ENCODE measurements at places on chromosomes 4 and X. TPM values are rescaled to one million over a fixed set of nuclear protein-coding genes. Genes with fewer than 3 reads are reported as not detected.
A peak's percentile ranks its signal among the peaks of the same experiment; 100 is the strongest.

- no peaks in the 10 kb centered on the region for H3K27me3 ChIP-seq
- no peaks in the 10 kb centered on the region for H3K36me3 ChIP-seq
- no peak overlapping the region for H3K27ac ChIP-seq
- DNase-seq, result no peak
- H3K4me3 ChIP-seq, result no peak overlapping the region
These were observed 1124.1 kb downstream of the ADGRL3 start for GRCh38 chr4:62324215-62324614.

- DNase-seq, result peak; percentile 78
- H3K27me3 ChIP-seq, result peaks cover 48% of the 10 kb centered on the region
- H3K27ac ChIP-seq, result peak overlapping the region; percentile 42
- peak overlapping the region; percentile 67 for H3K4me3 ChIP-seq
These were observed 4.9 kb downstream of the PRDM8 start for GRCh38 chr4:80202190-80202711.

GRCh38 chr4:153799694-153800074, 10.8 kb upstream of the SFRP2 start:
- no peaks in the 10 kb centered on the region for H3K36me3 ChIP-seq
- DNase-seq, result no peak
- H3K27ac ChIP-seq, result no peak overlapping the region
- no peak overlapping the region for H3K4me3 ChIP-seq
- peaks cover 2% of the 10 kb centered on the region for H3K4me1 ChIP-seq
- peaks cover 37% of the 10 kb centered on the region for H3K27me3 ChIP-seq

DNA sequence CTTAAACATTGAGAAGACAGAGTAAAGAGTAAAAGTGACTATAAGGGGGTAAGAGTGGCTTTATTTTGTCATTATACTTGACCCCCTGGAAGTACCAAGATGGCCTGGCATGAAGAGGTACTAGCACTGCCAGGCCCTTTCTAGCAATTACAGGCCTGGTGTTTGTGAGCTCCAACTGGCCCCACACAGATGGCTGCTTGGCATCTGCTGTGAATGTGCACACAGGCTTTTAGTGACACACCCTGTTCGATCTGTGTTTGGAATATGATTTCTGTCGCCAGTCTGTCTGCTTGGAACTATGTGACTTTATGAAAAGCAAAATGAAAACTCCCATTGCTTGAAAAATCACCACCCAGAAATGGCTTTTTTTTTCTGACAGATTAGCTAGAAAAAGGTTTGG, 123.3 kb downstream of the CLCN4 start:
- H3K4me3 ChIP-seq, result no peak overlapping the region
- no peaks in the 10 kb centered on the region for H3K36me3 ChIP-seq
- H3K27me3 ChIP-seq, result no peaks in the 10 kb centered on the region
- H3K27ac ChIP-seq, result no peak overlapping the region
- no peak for DNase-seq

GRCh38 chrX:81241753-81242152, 39.9 kb downstream of the SH3BGRL start:
- no peak overlapping the region for H3K4me3 ChIP-seq
- H3K27me3 ChIP-seq, result no peaks in the 10 kb centered on the region
- peaks cover 39% of the 10 kb centered on the region for H3K36me3 ChIP-seq
- H3K27ac ChIP-seq, result no peak overlapping the region
- H3K4me1 ChIP-seq, result peaks cover 5% of the 10 kb centered on the region

GRCh38 chrX:75273483-75273882, 402 bp upstream of the UPRT start:
- H3K27ac ChIP-seq, result peak overlapping the region; percentile 93
- H3K4me3 ChIP-seq, result peak overlapping the region; percentile 95
- peaks cover 23% of the 10 kb centered on the region for H3K36me3 ChIP-seq
- no peak for DNase-seq
- H3K27me3 ChIP-seq, result no peaks in the 10 kb centered on the region

DNA sequence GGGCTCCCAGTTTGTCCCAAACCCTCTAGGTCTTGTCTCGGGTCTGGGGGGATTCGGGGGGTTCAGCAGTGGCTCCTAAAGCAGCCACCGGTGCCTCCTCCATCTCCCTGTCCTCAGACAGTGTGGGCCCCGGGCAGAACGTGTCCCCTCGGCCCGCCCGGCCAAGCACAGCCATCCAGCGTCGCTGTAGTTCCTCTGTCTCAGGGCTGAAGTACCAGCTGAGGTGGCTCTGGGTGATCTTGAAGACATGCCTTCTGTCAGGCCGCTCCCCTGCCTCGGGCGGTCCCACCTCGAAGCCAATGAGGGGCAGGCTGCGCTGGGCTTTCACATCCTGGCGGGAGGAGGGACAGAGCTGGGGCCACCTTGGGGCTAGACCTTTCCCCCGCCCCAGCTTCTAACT, 5.9 kb downstream of the TSR2 start:
- no peak for DNase-seq
- H3K4me1 ChIP-seq, result peaks cover 20% of the 10 kb centered on the region
- no peak overlapping the region for H3K27ac ChIP-seq
- H3K27me3 ChIP-seq, result no peaks in the 10 kb centered on the region

GRCh38 chr4:182904211-182904761, 12.9 kb downstream of the DCTD start:
- no peaks in the 10 kb centered on the region for H3K27me3 ChIP-seq
- H3K36me3 ChIP-seq, result peaks cover 47% of the 10 kb centered on the region
- no peak for DNase-seq
- no peak overlapping the region for H3K27ac ChIP-seq
- H3K4me1 ChIP-seq, result peaks cover 1% of the 10 kb centered on the region
- H3K4me3 ChIP-seq, result no peak overlapping the region

DNA sequence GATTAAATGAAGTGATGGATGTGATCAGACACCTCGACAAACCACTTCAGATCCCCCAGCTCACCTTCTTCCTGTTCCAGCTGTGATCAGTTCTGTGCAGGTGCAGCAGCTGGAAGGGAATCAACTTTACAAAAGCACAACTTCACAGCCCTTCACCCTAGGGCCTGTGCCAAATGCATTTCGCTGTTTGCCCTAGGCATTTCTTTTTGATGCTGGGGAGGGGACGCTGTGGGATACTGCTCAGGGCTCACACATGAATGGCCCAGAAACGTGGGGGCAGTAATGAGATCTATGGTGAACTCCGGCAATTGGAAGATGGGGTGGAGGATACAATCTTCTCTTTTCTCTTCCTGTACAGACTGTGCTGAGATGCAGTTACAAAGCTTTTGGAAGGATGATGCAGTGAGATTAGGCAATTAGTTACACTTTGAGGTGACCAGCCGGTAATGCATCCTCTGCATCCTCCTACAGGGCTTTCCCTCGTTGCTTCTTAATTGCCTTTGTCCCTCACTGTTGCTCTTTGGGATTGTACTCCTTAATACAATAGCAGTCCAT, 215.1 kb upstream of the PITX2 start:
- H3K27ac ChIP-seq, result no peak overlapping the region
- H3K36me3 ChIP-seq, result no peaks in the 10 kb centered on the region
- no peaks in the 10 kb centered on the region for H3K27me3 ChIP-seq
- H3K4me3 ChIP-seq, result no peak overlapping the region
- no peak for DNase-seq

GRCh38 chr4:184237612-184238011, 19.9 kb upstream of the ENPP6 start:
- peak; percentile 57 for DNase-seq
- H3K4me1 ChIP-seq, result peaks cover 33% of the 10 kb centered on the region
- H3K27ac ChIP-seq, result peak overlapping the region; percentile 94
- H3K4me3 ChIP-seq, result peak overlapping the region; percentile 51
- H3K27me3 ChIP-seq, result no peaks in the 10 kb centered on the region
- peaks cover 6% of the 10 kb centered on the region for H3K36me3 ChIP-seq

GRCh38 chr4:144353292-144353691, 212.8 kb upstream of the GYPA start:
- no peak overlapping the region for H3K4me3 ChIP-seq
- DNase-seq, result no peak
- no peak overlapping the region for H3K27ac ChIP-seq
- no peaks in the 10 kb centered on the region for H3K4me1 ChIP-seq
- peaks cover 37% of the 10 kb centered on the region for H3K27me3 ChIP-seq

- H3K27ac ChIP-seq, result no peak overlapping the region
- no peaks in the 10 kb centered on the region for H3K36me3 ChIP-seq
- H3K27me3 ChIP-seq, result no peaks in the 10 kb centered on the region
- no peaks in the 10 kb centered on the region for H3K4me1 ChIP-seq
These were observed 25.2 kb upstream of the GK start for GRCh38 chrX:30627818-30628652.

DNA sequence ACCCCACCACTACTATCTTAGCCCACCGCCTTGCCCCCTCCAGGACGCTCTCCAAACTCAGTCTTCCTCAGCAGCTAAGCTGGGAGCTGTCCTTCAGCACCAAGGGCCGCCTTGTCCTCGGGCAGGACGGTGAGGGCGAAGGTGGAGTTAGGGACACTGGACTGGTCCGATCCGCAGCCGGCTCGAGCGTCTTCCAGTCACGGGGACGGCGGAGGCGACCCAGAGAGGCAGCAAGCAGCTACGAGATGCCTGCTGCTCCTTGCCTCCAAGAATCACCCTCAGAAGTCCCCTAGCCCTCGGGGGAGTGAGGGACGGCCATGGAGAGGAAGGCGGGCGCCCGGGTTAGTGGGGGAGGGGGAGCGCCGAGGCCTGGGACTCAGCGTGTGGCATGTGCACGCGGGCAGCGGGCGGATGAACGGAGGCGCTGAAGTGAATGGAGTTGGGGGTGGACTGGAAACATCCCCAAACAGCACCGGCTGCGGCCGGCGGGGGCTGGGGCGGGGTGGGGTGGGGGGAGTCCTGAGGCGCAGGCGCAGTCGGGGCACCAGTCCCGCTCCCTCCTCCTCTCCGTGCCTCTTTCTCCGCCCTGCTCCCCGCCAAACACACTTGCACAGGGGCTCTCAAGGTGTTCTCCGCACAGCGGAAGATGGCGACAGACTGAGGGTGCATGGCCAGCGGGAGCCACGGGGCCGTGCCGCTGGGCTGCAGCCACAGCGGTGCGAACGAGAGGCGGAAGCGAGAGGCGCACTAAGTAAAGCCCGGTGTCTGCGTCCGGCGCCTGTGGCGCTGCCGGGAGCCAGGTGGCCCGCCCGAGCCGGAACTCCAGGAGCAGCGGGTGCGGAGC, at the start of gene NALF2:
Gene NALF2 (plus strand): TSS at position 545 of the 844 bp plus-strand sequence. CDS start 957 bp downstream, outside the sequence.
- peak; percentile 37 for DNase-seq
- H3K36me3 ChIP-seq, result no peaks in the 10 kb centered on the region
- no peak within 1 kb of the TSS for H3K27ac ChIP-seq

DNA sequence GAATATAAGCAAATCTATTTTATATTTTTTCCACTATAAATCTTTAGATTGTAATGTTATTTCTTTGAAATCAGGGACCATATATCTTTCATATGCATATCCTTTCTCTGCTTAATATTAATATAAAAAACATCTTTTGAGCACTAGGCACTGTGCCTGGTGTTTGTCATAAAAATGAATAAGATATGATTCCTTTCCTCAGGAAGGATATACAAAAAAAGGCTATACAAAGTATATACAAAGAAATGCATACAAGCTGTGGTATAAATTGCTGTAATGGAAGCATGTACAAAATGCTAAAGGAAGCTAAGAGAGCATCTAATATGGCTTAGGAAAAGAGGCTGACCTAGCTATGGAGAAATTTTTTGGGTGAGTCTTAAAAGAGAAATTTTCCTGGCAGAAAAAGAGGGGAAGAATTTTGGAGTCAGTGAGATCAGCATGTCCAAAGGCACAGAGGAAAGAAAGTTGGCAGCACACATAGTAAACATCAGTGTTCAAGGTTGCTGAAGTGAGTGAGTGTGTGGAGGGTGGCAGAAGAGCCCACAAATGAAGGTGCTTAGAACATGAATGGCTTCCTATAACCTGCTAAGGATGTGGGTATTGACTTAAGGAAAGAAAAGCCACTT, 500.0 kb downstream of the SPRY1 start:
- H3K4me1 ChIP-seq, result no peaks in the 10 kb centered on the region
- H3K27me3 ChIP-seq, result peaks cover 4% of the 10 kb centered on the region
- no peak for DNase-seq
- no peak overlapping the region for H3K4me3 ChIP-seq
- no peaks in the 10 kb centered on the region for H3K36me3 ChIP-seq

- H3K36me3 ChIP-seq, result no peaks in the 10 kb centered on the region
- H3K4me3 ChIP-seq, result no peak overlapping the region
- no peaks in the 10 kb centered on the region for H3K4me1 ChIP-seq
- H3K27me3 ChIP-seq, result peaks cover 24% of the 10 kb centered on the region
These were observed 8.7 kb upstream of the PPP3CA start for GRCh38 chr4:101355767-101356702.

DNA sequence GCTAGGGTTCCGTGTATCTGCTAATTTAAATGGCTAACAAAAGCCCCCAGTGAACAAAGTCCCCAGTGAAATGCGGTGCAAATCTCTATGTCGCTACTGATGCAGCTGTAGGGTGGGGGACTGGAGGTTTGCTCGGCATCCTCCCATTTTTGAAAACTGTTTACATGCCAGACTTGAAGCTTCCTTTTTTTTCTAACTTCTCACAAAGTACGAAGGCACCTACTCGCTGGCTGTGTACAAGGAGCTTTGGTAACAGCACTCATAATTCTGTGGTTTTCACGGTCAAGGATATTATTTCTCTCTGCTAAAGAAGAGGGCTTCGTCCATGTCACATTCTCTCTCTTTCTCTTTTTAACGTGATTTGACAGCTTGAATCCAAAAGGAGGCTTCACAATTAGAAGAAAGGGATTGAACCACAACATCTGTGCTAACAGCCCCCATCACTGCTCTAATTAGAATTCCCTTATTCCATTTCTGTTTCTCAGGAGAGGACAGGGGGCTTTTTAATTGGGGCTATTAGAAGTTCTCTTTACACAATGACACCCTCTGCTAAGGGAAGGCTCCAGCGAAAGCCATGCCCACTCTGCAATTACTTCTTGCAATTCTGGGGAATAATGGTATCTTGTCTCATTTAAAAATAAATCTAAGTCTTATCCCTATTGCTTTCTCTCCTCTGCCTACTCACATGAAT, 46.7 kb downstream of the TMEM156 start:
- no peak for DNase-seq
- H3K4me1 ChIP-seq, result peaks cover 49% of the 10 kb centered on the region
- peaks cover 42% of the 10 kb centered on the region for H3K36me3 ChIP-seq
- H3K4me3 ChIP-seq, result no peak overlapping the region
- H3K27me3 ChIP-seq, result no peaks in the 10 kb centered on the region

The BEX2 gene
- total RNA-seq, result 17.6 TPM

The CAPN6 gene
- not detected for total RNA-seq

The WNK3 gene
- total RNA-seq, result 0.64 TPM

The TMSB15C gene
- 2.5 TPM for total RNA-seq

The CABS1 gene
- total RNA-seq, result not detected

The ADAMTS3 gene
- not detected for total RNA-seq

The STATH gene
- not detected for total RNA-seq

The F8A2 gene
- not detected for total RNA-seq

The FGF5 gene
- total RNA-seq, result not detected

The PNPLA4 gene
- total RNA-seq, result 10.6 TPM

Measured in activated naive CD8-positive, alpha-beta T cell treated with anti-CD3 and anti-CD28 coated beads for 36 hours (primary cell).